ENCODE measurements at places on chromosomes 2 and 18.

DNA sequence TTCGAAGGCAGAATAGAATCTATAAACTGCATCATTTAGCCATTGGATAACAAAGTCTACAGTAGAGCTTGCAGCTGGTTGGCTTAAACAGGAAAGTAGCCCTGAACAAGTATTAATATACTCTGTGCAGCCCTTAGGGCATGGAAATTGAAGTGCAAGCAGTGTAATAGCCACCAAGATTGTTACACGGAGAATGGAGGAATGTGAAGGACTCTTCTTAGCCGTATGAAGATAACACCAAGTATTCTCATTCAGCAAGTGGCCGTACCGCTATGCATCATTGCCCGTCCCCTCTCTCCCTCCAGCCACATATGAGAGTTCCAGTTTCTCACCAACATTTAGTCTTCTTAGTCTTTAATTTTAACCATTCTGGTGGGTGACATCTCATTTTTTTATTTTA is 40.5 kb downstream of the ANKRD12 start:
- DNase-seq: no peak

GRCh38 chr2:144572977-144573376 is 53.1 kb upstream of the ZEB2 start:
- no peak for DNase-seq

DNA sequence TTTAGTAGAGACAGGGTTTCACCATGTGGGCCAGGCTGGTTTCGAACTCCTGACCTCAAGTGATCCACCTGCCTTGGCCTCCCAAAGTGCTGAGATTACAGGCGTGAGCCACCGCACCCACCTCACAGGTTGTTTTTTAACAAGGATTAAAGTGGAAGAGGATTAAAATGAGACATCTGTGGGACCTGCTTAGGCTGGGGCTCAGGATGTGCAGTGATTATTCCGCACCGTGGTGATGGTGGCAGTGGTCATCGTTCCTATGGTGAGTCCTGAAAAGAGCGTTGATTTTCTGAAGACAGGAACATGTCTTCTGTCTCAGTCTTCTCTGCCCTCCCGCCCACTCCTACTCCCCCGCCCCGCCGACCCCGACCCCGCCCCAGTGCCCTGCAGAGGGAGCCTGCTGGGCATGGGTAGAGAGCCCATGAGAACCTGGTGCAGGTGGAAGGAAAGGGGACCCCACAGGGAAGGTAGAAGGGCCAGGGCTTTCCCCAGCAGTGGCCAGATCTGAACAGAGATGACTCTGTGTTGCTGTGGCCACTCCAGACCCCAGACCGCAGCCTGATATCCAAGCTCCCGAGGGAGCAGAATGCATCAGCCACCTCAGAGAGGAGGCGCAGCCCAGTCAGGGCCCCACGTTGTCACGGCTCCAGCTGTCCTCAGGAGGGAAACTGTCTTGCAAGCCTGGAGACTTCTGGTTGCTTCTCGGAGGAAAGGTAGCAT is 34.5 kb upstream of the FOSL2 start:
- DNase-seq: no peak

GRCh38 chr2:85240055-85240454 is 87.7 kb downstream of the TGOLN2 start:
- DNase-seq: no peak

DNA sequence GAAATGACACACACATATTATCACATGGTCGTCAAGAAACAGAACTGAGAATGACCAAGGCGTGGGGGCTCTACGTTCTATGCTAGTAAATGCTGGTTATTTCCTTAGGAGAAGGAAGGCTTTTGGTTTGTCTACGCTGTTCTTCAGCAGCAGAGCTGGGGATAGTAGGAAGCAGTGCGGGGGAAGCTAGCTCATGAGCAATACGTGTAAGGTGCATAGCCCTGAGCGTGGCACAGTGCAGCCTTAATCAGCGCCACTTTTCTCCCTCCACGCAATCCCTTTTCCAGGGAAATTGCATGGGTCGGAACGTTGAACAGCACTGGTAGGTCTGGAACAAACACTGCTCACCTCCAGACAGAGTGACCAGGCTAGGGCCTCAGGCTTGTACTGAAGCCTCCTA is 199.6 kb upstream of the FBXO11 start:
- DNase-seq: no peak

All from fibroblast of skin of scalp (primary cell).